ENCODE measurements at places on chromosomes 7 and 10.
A peak's percentile ranks its signal among the peaks of the same experiment; 100 is the strongest.

GRCh38 chr7:100093054-100093453 is 4.3 kb downstream of the COPS6 start:
- DNase-seq = no peak

- DNase-seq = no peak
These were observed 81.3 kb downstream of the PIP4K2A start for GRCh38 chr10:22633106-22633505.

DNA sequence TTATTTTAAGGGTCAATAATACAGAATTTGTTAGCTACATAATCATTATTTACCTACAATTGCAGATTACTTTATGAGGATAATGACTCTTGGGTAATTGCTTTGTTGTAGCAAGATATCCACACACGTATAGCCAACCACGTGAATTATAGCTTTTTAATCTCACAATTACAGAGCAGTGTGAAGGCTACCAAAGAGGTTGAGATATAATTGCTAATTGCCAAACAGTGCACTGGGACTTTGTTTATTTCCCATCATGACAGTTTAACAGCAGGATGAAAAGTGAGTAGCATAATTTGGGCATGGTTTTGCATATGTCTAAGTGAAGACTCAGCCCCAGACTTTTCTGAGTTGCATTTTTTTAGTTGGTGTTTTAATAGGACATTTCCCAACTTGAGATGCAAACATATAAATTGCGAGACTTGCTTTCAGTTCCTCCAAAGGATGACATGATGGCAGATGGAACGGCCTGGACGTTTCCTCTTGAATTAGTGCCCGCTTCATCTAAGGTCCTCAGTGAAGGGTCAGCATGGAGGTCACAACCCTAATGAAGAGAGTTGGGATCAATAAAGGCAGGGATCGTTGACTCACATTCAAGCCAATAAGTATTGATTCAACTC is 180.7 kb upstream of the GPR26 start:
- no peak for DNase-seq

DNA sequence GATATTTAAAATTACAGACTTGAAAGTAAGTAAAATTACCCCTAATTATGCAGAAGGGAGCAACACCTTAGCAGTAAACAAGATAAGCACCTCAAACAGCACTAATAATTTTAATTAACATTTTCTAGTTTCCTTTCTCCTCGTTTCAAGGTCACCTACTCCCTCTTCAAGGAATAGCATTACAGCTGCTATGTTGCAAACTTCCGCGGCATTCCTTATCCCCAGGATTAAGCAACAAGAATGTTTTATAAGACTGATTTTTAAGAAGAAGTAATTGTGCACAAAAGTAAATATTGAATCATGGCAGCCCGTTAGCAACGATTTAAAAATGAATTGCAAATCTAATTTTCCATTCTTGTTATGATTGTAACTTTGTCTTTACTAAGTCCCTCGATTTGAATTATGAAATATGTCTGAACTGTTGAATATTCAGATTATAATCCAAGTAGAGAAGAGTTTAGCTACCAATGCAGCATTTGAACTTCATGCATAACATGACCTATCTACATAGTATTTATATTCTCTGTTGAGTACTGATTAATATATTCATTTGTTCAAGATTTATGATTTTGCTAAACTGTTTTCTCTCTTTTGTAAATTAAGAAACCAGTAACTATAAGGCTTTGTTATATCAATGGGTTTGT is 593.5 kb upstream of the MGMT start:
- no peak for DNase-seq

GRCh38 chr10:46254467-46254866 is 32.3 kb upstream of the ANTXRL start:
- DNase-seq = no peak

- no peak for DNase-seq
These were observed 122.4 kb downstream of the CHN2 start for GRCh38 chr7:29316926-29317325.

DNA sequence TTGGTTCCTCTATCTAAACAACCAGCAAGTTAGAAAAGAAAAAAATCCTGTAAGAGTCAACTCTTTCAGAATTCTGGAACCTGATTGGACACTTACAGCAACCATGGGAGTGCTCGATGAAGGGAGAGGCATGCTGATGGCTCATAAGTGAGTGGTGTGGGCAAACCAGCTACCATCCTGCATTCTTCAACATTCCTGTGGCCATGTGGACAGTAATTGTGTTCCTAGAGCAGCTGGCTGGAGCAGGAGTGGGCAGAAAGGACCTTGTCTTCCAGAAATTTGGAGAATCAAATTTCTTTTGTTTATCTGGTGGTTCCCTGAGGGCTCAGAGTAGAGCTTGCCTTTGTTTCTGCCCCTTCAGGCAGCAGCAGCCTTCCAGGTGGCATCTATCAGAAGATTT is 22.5 kb upstream of the MYL7 start:
- DNase-seq = no peak

DNA sequence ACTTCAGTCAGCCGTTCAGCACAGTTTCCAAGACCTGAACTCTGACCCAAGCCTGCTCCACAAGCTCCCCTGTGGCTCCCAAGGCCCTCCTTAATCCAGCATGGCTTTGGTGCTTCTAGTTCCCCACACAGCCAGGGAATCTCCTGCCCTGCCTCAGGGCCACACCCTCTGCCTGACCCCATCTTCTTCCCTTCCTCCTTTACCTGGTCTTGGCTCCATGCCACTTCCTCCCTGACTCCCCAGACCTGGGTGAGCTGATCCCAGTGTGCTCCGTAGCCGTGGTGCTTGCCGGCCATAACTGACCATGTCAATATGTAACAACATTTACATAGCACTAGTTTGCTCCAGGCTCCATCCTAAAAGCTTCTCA is 20.0 kb downstream of the TMEM273 start:
- no peak for DNase-seq

DNA sequence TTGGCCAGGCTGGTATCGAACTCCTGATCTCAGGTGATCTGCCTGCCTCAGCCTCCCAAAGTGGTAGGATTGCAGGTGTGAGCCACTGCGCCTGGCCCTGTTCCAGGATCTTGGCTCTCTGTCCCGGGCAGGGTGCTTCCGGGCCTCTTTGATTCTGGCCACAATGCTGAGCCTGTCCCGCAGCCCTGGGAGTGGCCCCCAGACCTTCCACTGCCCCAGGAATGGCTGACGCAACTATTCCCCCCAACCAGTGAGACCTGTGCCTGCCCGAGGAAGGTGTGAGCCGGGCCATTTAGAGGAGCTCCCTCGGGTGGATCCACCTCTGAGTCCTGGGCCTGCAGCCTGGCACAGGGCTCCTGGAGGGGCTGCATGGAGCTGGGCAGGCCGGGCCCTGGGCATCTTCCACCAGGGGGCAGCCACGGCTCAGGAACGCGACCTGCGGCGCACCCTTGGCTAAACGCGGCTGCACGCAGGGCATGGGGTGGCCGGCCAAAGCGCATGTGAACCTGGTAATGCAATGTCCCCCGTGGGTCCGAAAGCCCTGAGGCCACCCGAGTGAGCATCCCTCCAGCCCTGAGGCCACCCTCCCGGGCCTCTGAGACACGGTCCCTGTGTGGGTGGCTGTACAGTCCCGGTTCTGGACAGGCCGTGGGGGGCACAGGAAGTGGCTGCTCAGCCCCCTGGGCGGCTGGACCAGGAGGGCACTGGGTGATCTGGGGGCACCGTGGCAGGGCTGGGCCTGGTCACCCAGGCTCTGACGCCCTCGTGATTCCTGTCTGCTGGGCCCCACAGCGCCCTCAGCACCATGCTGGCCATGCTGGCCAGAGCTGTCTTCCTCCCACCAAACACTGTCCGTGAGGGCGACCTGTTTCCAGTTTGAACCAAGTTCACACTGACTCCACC is 24.8 kb downstream of the GRIFIN start:
- peak; percentile 61 for DNase-seq

GRCh38 chr10:75709811-75710210 is 278.4 kb downstream of the LRMDA start:
- no peak for DNase-seq

GRCh38 chr10:113214331-113214730 is 264.3 kb downstream of the TCF7L2 start:
- no peak for DNase-seq

GRCh38 chr10:5561704-5562645 is 37.2 kb downstream of the CALML3 start:
- DNase-seq = no peak

GRCh38 chr10:33476757-33477273 is 142.3 kb upstream of the NRP1 start:
- no peak for DNase-seq

- no peak for DNase-seq
These were observed 966.8 kb downstream of the LRMDA start for GRCh38 chr10:76398043-76398710.

DNA sequence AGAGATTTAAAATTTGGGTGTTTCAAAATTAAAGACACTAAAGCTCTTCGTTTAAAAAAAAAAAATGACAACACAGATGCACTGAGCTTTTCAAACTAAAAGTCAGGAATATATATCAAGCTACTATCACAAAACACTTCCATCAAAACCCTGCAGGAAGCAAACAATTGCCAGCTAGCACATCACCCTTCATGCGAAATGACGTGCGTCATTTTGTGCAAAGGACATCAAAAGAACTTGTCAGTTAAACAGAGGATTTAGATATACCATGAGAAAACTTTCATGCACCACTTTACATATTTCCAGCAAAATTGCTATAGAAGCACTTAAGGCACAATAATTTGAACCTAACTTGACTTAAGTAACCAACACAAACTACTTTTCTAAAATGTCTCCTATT is 264.7 kb downstream of the GRM8 start:
- DNase-seq = no peak

- no peak for DNase-seq
These were observed 622 bp upstream of the COL1A2 start for GRCh38 chr7:94394109-94394436.

GRCh38 chr7:131781-132482 is 60.4 kb upstream of the FAM20C start:
- no peak for DNase-seq

GRCh38 chr10:95242581-95243317 is 48.1 kb downstream of the PDLIM1 start:
- no peak for DNase-seq

DNA sequence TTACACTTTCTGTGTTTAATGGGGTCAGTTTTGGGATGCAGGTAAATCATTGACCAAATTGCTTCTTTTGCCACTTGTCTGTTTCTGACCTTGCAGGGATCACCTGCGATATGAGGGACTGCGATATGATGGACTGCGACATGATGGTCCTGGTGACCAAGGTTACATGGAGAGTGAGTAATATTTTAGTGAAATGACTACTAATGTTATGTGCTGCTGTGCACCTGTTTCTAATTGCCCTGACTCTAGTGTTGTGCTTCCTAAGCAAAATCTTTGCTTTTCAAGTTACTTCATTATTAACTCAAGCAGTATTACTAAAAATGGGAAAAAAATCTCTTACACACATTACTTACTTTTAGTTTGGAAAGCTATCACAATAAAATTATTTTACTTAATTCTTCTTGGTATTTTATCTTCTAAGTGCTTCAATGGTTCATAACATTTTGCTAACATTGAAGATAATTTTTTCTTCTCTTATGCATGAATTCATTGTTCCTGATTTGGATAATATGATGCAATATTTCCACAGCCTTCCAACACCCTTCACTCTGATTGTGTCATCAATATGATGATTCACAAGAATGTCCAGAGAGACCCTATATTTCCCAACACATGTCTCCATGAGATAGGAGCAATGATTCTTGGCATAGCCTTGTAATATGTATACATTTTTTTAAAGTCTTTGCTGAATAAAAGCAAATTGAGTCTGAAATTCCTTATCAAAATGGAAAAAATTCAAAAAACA is 306.2 kb upstream of the AKR1E2 start:
- no peak for DNase-seq

- DNase-seq = no peak
These were observed 486 bp upstream of the SORCS1 start for GRCh38 chr10:107164992-107165391.

- no peak for DNase-seq
These were observed 232.5 kb upstream of the IGFBP3 start for GRCh38 chr7:46153583-46153950.

DNA sequence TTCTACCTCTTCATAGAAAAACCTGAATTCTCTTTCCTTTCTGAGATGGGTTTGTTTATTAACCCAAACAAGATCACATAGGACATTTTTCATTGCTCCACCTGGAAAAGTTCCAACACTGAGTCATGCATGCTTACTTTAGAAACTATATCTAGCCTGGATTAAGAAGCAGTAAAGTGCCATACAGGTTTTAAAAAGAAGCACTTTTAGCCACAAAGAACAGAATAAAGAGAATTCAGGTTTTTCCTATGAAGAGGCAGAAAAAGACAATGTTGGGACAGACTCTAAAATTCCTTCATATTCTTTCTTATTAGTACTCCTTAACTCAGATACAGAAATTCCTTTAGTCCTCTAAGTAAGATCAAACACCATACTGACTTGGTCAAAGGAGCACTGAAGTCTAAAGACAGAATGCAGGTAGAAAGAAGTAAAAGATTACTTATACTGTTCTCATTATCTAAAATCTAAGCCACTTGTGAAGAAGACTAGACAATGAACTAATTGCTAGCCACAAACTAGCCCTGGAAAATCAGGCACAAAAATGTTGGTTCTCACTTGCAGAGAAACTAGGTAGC is 241.3 kb downstream of the ANK3 start:
- DNase-seq = no peak

DNA sequence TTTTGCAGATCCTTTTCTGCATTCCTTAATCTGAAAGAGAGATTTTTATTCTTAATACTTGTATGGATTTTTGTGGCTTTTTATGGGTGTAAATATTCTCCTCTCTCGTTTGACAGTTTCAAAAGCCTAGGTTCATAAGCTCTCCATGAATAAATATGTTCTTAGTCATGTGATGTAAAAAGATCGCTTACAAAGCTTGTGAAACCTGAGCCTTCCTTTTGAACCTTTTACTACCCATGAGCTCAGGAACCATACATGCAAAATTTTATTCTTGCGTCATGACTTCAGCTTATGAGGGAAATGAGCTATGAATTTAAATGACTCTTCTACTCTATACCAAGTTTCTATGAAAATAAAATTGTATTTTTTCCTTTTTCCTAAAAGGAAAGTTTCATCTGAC is 98.7 kb downstream of the POLL start:
- DNase-seq = no peak

DNA sequence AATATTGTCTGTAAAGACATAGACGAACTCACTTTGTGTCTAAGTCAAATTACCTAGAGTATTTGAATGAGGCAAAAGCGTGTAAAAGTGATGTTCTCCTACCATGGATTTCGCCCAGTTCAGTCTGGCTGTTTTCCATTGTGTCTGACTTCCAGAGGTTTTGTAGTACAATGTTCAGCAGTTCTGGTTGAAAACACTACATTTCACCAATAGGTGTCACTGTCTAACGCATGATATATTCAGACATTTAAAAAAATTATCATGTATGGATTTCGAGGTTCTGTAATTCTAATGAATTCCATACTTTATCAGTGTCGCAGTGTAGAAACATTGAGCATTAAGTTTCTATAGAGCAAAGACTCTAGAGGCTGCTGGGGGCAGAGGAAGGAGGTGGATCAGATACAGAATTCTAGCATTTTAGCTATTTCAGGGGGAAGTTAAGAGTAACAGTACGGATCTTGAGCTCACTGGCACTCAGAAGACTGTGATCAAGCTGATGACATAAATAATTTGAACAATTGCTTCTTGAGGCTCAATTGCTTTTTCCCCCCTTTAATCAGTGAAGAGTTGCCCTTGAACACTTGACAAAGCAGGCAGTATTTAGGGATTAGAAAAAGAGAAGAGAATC is 196.9 kb upstream of the RHOBTB1 start:
- no peak for DNase-seq

Measured in stimulated activated CD8-positive, alpha-beta memory T cell treated with anti-CD3 and anti-CD28 coated beads, Interleukin-7, amount 100 ng/mL, for 4 hours (primary cell).